Epithelial cell of proximal tubule (primary cell): ENCODE measurements at places on chromosomes 5 and 9. TPM values are rescaled to one million over a fixed set of nuclear protein-coding genes. Genes with fewer than 3 reads are reported as not detected.

DNA sequence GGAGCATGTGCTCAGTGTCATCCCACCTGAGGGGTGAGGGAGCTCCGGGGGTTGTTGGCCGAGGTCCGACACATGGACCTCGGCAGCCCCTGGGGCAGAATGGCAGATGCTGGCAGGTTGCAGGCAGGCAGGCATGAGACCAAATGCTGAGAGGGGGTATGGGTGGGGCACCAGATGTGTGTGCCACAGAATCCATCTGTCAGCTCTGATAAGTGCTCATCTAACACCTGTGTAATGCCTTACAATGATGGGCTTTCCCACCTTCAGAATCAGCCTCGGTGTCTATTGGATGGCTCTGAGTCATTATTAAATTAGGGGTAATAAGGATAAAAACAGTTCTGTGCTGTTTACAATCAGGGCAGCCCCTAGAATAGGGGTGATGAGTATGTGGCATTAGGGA lies 73.1 kb upstream of the SAP30L start:
- DNase-seq, result no peak

- no peak for DNase-seq
Measured at GRCh38 chr5:145778144-145778900, 56.8 kb downstream of the PRELID2 start.

- no peak for DNase-seq
Measured at GRCh38 chr5:149586708-149587318, 5.5 kb downstream of the ARHGEF37 start.

DNA sequence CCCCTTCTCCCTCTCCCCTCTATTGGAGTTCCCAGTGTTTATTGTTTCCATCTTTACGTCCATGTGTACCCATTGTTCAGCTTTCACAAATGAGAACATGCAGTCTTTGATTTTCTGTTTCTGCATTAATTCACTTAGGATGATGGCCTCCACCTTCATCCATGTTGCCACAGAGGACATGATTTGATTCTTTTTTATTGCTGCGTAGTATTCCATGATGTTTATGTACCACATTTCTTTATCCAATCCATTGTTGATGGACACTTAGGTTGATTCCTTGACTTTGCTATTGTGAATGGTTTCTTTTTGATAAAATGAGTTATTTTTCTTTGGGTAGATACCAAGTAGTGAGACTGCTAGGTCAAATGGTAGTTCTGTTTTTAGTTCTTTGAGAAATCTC lies 88.9 kb downstream of the NDUFS4 start:
- no peak for DNase-seq

- DNase-seq, result no peak
Measured at GRCh38 chr9:89522261-89522958, 24.5 kb upstream of the SEMA4D start.

GRCh38 chr9:34654323-34655051 lies 2.5 kb downstream of the IL11RA start:
- no peak for DNase-seq

The ADAMTS2 gene
- 0.29 and 0.65 TPM in 2 replicates for total RNA-seq

The AK8 gene
- total RNA-seq, result 0.14 and 0.46 TPM in 2 replicates

The ST8SIA4 gene
- total RNA-seq, result 0.12 and 0.72 TPM in 2 replicates
